ENCODE measurements at places on chromosomes 4 and X. TPM values are rescaled to one million over a fixed set of nuclear protein-coding genes. Genes with fewer than 3 reads are reported as not detected.

Gene ALB
- not detected for total RNA-seq

Gene HERC3
- total RNA-seq, result 59.5 TPM

Gene TMPRSS11F
- not detected for total RNA-seq

Gene ELF2
- 21.7 TPM for total RNA-seq

Gene HSFX4
- not detected for total RNA-seq

Gene RHOXF1
- 1.3 TPM for total RNA-seq

Gene ACOT9
- 29.9 TPM for total RNA-seq

Gene ANOS1
- not detected for total RNA-seq

Gene TMSB15B
- not detected for total RNA-seq

Gene GPR50
- not detected for total RNA-seq

Gene CYBB
- total RNA-seq, result 21.7 TPM

Gene MOB1B
- 9.3 TPM for total RNA-seq

Gene LRIT3
- not detected for total RNA-seq

Gene MGARP
- total RNA-seq, result 3.4 TPM

Gene SPACA5
- not detected for total RNA-seq

Gene PRSS12
- total RNA-seq, result 88.9 TPM

Gene GAGE12H
- total RNA-seq, result not detected

Gene JCHAIN
- total RNA-seq, result 73.8 TPM

Gene CLNK
- 0.48 TPM for total RNA-seq

Gene MAGEA1
- not detected for total RNA-seq

Gene SLC6A14
- total RNA-seq, result not detected

Gene ATP1B4
- not detected for total RNA-seq

Gene LRAT
- not detected for total RNA-seq

Gene SORBS2
- total RNA-seq, result 92.7 TPM

Gene NXF2
- not detected for total RNA-seq

Gene PDZD4
- total RNA-seq, result 6.6 TPM

Gene ADAMTS3
- total RNA-seq, result 0.14 TPM

Gene SPARCL1
- total RNA-seq, result 138 TPM

Gene TMEM271
- total RNA-seq, result not detected

Gene FAAH2
- not detected for total RNA-seq

Data from transverse colon (tissue), 4 donors.